ENCODE measurements at places on chromosomes 12 and 14.

DNA sequence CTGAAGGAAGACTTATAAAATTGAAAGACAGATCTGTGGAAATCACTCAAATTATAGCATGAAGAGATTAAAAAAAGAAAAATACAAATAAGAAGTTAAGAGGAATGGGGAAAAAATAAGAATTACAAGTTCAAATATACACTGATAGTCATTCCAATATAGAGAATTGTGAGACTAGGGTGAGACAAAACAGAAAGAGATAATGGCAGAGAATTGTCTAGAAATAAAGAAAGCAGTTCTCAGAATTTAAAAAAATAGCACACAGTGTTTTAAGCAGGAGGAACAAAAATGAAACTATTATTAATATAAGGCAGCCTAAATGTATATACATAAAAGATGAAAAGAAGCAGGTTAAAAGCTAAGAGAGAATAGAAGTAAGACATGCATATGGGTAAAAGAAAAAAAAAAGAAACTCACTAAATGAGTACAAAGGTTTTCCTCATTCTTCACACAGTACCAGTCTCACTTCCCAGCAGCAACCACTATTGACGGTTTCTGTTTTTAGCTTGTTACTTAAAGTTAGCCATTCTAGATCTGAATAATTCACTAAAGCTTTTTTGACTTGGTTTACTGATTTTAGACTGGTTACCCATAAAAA, 31.1 kb downstream of the SLC38A4 start:
- DNase-seq: no peak

- DNase-seq: no peak
These were observed 16.4 kb upstream of the CNIH1 start for GRCh38 chr14:54457609-54457996.

GRCh38 chr12:42039176-42039575, 105.5 kb downstream of the GXYLT1 start:
- no peak for DNase-seq

- DNase-seq: no peak
These were observed 19.8 kb downstream of the KRT7 start for GRCh38 chr12:52252728-52253343.

- peak; percentile 16 for DNase-seq
These were observed at the start of gene TMEM121 for GRCh38 chr14:105525861-105526775. TSS of gene TMEM121 (plus strand) at chr14:105526583. CDS start at chr14:105528835, 2,252 bp downstream.

- DNase-seq: no peak
These were observed 13.6 kb downstream of the HNF1A start for GRCh38 chr12:120991965-120992364.

DNA sequence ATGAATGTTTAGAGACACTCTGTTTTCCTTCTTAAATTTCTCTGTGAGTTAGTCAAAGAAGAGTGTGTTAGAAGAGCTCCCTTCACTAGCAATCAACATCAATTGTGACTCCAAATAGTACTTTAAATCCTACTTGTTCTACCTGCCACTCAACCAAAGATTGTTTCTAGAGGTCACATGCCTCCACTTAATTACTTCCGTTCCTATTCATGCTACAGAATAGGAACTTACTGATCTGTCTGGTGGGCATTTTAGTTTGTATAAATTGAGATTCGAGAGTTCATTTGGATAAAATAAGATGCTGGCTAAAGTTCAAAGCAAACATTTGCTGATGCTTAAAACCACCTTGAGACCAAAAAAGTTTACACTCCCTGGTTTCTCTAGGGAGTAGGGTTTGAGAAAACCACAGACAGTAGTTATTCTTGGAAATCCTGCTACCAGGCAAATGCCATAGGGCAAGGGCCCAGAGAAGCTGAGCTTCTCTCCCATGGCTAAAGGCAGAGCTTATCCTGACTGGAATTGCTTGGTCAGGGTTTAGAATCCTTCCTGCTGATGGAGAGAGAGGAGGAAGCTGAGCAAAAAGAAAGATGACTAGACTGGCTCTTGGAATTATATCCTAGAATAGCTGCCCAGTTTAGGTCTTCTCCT, 389.6 kb upstream of the ATP2B1 start:
- no peak for DNase-seq

DNA sequence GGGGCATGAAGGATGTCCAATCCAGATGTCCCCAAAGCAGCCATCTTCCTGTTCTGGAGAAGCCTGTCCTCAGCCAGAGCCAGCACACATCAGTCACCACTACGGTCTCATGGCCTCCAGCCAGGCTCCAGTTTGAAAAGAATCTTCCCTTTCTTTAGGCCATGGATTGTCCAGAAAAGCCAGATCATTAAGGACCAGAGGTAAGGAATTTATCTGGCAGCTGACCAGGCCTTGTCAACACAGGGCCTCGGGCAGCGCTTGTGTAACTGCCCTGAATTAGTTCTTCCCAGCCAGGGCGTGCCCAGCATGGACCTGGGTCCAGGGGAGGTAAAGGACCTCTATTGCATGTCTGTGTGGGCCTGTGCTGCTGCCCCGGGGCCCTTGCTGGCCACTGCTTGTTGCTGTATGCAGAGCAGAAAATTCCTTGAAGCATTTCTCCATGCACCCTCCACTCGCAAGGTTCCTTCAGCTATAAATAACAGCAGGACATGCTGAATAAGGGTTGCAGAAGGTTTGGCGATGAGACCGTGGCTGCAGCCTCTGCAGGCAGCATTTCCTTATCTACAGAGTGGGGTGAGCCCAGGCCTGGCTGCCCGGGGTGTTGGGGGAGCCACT, 21.7 kb upstream of the VPS37B start:
- DNase-seq: no peak

- DNase-seq: no peak
These were observed 202.8 kb upstream of the DIO3 start for GRCh38 chr14:101358320-101359125.

- no peak for DNase-seq
These were observed 114.1 kb upstream of the PRMT8 start for GRCh38 chr12:3376779-3377455.

GRCh38 chr14:29687071-29687765, 240.4 kb downstream of the PRKD1 start:
- no peak for DNase-seq

DNA sequence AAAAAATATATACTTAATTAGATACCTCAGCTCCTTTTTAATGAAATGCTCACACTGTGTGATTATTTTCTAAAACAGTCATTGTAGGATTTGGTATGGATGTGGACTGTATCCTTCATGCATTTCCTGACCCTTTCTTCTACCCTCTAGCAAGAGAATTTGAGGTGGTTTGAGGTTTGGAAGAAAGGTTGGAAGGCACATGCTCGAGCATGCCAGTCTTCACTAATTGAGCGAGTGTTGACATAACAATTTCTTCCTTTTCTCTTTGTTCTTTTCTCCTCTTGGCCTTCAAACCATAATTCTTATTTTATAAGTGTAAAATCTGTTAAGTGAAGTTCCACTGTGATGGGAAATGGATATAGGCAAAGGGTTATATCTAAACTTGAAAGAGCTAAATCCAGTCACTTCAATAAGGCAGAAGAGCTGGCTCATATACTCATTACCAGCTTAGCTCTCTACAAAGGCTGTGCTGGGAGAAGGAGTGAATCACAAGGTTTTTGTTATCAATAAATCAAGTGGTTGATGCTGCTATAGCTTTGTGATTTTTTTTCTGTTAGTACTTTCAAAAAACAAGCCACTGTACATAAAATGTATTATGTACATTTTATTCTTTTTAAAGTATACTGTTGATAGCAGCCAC, 16.2 kb upstream of the PTHLH start:
- no peak for DNase-seq

GRCh38 chr14:34460841-34461240, 1.2 kb downstream of the SPTSSA start:
- no peak for DNase-seq

DNA sequence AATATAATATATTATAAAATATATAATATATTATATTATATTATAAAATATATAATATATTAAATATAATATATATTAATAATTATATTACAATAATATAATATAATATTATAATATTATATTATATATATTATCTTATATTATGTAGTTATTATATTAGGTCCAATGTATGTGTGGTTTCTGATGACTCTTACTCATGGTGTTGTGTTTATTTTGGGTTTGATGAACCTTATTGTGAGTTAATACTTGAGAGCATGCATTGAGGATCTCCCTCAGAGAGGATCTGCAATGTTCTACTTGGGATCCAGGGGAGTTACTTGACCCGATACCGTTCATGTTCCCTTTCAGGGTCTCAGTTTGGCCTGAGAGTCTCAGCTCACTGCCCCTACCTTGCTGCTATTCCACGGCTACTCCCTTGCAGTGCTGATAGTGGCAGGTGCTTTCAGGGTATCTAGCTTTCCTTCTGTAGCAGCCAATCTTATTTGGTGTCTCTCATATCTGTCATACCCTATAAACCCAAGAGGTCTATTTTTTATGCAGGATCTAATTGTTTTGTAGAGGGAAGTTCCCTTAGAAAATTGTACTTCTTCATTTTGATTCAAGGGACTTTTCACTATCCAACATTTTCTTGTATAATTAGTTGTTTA, 89.1 kb upstream of the ZDHHC17 start:
- DNase-seq: no peak

Data from NCI-H1105 (cell line).